ENCODE measurements at places on chromosomes 3 and 15.

GRCh38 chr3:95227092-95227491 lies 1164.2 kb downstream of the NSUN3 start:
- DNase-seq, result no peak

GRCh38 chr3:99599894-99600293 lies 38.5 kb upstream of the COL8A1 start:
- no peak for DNase-seq

- DNase-seq, result no peak
Measured at GRCh38 chr3:147963711-147964110, 554.5 kb downstream of the ZIC1 start.

GRCh38 chr3:14492948-14493881 lies 46.9 kb downstream of the GRIP2 start:
- no peak for DNase-seq

GRCh38 chr15:70714565-70714964 lies 48.8 kb downstream of the UACA start:
- DNase-seq, result no peak

DNA sequence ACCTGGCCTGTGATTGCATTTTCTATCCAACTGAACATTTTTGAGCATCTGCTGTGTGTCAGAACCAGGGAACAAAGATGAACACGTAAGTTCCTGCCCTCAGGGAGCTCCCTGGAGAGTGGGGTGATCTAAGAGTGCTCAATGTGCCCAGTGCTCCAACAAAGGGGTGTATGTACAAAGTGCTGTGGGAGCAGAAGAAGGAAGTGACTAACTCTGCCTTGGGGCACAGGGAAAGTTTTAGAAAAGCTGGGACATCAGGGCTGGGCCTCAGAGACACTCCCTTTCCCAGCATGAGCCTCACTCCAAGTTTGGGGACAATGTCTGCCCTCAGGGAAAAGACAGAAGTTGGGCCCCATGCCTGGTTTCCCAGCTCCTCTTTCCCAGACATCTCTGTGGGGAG lies 27.6 kb upstream of the BNC1 start:
- DNase-seq, result no peak

DNA sequence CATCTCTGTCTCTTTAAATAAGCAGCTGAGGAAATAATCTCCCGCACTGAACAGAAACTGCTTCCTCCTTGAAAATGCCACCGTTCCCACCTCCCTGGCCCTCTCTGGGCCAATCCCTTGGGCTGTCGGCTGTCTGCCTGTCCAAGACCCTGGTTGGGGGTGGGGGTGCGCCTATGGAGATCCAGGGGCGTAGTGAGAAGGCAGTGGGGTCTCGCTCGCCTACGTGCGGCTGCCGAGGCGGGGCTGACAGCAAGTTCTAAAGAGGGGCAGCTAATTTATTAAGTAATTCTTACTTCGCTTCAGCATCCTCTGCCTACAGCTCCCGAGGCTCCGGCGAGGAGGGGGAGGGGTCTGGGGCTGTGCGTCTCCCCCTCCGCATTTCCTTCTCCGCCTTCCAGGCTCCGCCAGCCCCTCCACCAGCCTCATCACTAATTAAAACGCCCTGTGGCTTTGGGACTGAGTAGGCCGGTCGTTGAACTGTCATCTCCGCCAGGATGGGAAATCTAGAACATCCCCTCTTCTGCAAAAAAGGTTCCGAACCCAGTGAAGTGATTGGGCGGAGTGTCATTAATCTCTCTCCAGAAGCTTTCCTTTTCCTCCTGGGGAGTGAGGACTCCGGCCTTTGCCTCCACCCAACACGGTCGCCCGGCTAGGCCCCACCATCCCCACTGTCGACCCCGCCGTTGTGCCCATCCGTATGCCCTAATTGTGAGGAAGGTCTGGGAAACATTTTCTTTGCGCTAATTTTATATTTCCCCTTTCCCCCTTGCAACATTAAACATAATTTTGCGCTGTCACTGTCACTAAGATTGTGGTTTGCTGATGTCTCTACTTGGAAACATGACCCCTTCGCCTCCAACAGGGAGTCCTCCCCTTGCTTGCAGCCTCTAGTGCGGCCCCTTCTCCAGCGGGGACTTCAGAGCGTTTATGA lies 16.9 kb downstream of the NR2F2 start:
- DNase-seq, result no peak

DNA sequence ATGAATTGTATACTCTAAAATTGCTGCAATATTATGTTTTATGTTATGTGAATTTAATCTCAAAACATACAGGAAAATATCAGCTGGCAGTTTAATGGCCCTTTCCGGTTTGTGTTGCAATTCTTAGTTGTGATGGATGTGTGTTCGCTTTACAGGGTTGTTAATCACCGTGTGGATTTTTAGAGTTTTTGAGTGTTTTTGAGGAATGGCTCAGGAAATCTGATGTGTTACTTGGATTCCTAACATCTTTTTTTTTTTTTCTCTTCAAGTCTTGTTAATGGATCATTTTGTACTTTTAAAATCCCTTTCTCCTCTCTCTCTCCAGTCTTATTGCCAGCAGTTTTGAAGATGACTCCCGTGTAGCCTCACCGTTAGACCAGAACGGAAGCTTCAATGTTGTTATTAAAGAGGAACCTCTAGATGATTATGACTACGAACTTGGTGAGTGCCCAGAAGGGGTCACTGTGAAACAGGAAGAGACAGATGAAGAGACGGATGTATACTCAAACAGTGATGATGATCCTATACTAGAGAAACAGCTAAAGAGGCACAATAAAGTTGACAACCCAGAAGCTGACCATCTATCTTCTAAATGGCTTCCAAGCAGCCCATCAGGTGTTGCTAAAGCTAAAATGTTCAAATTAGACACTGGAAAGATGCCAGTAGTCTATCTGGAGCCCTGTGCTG lies 35.7 kb downstream of the MGA start:
- DNase-seq, result no peak

- no peak for DNase-seq
Measured at GRCh38 chr3:150179330-150179729, 208.6 kb upstream of the PFN2 start.

DNA sequence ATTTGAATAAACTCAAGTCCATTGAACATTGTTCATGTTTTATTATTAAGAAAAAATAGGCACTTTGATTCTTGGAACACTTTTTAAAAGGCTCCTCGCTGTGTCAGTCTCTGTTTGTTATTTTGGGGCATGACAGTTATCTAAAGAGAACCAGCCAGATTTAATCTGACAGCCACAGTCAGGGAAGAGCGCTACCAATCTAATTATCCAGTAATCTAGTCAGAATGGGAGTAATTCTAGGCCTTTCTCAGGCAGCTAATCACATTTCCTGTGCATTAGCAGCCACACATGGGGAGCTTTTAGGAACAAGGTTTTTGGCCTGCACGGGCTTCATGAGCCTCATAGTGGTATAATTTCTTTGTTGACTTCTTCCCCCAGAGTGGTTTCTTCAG lies 362.2 kb downstream of the RBMS3 start:
- DNase-seq, result no peak

- no peak for DNase-seq
Measured at GRCh38 chr3:152650177-152650576, 184.8 kb upstream of the P2RY1 start.

GRCh38 chr3:14849638-14850230 lies 31.0 kb downstream of the FGD5 start:
- no peak for DNase-seq

DNA sequence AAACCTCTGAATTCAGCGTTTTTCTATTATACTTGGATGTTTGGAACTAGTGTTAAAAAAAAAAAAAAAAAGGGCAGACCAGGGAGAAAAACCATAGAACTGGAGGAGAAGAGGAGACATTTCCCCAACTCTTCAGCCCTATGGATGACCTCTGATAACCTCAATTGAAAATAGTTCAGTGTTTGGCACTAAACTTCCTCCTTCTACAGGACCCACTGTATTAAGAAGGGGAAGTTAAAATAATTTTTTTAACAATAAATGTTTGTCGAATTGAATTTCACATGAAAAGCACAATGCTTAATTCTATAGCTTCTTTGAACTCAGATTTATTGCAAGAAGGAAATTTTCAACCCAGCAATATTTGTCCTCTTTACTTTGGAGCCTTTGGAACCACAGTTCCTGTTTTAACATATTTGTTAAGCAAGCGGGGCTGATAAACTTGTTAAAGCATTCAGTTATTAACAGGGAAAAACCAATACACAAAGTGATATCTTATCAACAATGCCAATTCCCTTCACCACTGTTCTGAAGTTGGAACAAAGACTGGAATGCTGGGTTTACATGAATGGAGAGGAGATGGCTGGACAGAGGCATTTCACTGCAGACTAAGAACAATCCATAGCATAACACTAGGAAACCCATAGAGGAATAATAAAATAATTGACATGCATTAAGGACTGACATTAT lies 3.1 kb upstream of the A4GNT start:
- no peak for DNase-seq

GRCh38 chr3:169954142-169954756 lies 12.4 kb upstream of the SEC62 start:
- no peak for DNase-seq

GRCh38 chr15:58357529-58358476 lies 74.0 kb upstream of the LIPC start:
- no peak for DNase-seq

DNA sequence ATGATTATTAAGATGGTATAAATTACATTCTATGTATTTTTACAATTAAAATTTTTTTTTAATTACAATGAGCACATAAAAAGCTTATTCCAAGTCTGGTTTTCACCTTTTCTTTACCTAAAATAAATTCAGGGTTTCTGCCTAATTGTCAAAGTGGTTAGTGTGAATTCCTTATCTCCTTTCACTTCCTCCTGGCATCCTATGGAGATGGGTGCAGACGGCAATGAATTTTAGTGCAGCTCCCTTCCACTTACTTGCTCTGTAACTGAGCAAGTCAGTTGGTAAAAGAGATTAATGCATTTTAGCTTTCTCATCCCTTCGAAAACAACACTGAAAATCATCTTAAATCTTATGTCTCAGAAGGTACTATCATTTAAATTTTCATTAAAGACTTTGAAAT lies 13.1 kb downstream of the HDGFL3 start:
- DNase-seq, result no peak

Data from NCI-H2227 treated with DMSO at 0.1 percent for 48 hours (cell line).